ENCODE measurements at places on chromosomes 4 and X. TPM values are rescaled to one million over a fixed set of nuclear protein-coding genes. Genes with fewer than 3 reads are reported as not detected.

The ENOX2 gene
- total RNA-seq = 13.2 TPM

GRCh38 chr4:76998251-76998901 is 48.8 kb downstream of the SEPTIN11 start:
- H3K4me1 ChIP-seq = peaks cover 5% of the 10 kb centered on the region
- no peak for DNase-seq
- no peak overlapping the region for H3K4me3 ChIP-seq
- peaks cover 56% of the 10 kb centered on the region for H3K36me3 ChIP-seq
- H3K27me3 ChIP-seq = no peaks in the 10 kb centered on the region

- no peak overlapping the region for H3K4me3 ChIP-seq
- no peaks in the 10 kb centered on the region for H3K4me1 ChIP-seq
Measured at GRCh38 chr4:40182001-40182400, 14.8 kb upstream of the RHOH start.

GRCh38 chr4:36230534-36230933 is 13.8 kb downstream of the ARAP2 start:
- no peak overlapping the region for H3K27ac ChIP-seq
- no peaks in the 10 kb centered on the region for H3K36me3 ChIP-seq
- peaks cover 14% of the 10 kb centered on the region for H3K4me1 ChIP-seq

Data from tibial nerve (tissue), 4 donors.